ENCODE measurements at places on chromosomes 13 and 19.

DNA sequence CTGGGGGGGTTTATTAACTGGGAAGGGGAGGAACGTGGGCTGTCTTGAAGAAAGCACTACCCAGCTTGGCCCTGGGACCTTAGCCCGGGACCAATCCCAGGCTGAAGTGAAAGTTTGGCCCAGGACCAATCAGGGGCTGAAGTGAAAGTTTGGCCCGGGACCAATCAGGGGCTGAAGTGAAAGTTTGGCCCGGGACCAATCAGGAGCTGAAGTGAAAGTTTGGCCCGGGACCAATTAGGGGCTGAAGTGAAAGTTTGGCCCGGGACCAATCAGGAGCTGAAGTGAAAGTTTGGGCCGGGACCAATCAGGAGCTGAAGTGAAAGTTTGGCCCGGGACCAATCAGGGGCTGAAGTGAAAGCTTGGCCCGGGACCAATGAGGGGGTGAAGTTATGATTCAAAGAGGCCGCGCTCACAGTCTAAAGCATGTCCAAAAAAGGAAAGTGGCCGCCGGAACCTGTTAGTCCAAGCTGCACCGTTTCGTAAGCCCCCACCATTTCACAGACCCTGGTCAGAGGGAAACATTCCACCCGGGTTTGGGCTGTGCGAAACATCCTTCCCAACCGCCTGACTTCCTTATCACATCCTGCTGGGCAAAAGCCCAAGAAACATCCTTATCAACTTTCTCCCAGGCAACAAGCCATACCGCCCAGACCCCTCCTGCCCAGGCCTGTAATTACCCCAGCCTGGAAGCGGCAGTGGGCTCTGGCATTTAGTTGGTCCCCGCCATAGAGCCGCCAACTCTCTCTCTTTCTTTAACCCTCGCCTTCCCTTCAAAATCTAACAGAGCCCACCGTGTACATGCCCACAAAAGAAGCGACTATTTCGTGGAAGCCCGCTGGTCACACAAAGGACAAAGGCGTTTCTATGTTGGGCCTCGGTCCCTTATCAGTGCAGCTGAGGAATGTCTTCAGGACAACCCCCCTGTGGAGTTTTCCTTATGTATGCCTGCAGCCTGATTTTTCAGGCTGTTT is 1.1 kb downstream of the ZNF850 start:
- DNase-seq = peak; percentile 12

GRCh38 chr19:35907377-35907745 is 734 bp downstream of the TYROBP start:
- DNase-seq = no peak

DNA sequence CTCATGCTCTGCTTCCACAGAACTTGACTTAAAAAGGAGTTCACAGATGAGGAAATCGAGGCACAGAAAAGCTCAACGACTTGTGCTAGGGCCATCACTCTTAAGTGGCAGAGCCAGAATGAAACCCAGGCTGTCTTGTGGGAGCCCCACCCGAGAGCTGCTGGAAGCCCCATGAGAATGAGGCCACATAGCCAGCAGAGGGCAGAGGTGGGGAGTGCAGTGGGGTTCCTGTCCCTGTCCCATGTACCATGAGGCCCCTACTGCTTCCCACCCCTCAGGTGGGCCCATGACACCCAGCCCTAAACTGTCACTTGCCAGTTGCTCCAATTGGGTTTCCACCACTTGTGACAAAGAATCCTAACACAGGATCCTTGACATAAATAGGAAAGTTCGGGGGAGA is 175.9 kb downstream of the IRS2 start:
- peak; percentile 14 for DNase-seq

- DNase-seq = no peak
Observed at GRCh38 chr19:31175564-31176348, 173.5 kb downstream of the TSHZ3 start.
